ENCODE measurements at places on chromosomes 2 and 18.
A peak's percentile ranks its signal among the peaks of the same experiment; 100 is the strongest.

DNA sequence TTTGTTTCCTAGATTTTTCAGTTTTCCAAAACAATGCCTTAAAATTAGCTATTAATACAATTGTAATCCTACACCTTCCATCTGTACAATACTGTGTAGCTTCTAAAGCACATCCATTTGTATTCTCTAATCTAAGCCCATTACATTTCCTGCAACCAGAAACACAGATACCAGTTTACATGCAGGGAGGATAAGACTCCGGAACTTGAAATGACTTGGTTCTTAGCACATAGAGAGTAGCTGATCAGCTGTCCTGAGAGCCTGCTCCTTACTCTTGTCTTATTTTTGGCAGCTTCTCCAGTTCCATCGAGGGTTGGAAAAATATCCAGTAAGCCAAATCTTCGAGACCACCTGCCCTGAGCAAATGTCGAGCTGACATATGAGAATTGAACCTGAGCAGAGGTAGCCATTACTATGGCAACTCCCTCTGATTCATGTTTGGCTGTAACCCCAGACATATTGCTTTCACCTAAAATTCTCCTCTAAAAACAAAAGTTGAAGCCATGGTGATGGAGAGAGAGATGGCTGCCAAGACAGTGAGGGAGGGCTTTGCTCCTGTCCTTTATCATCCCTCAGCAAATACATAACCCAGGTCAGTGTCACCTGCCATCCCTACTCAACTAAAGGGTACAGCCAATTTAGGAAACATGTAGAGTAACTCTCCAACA, 542.8 kb downstream of the IRS1 start:
- H3K27me3 ChIP-seq: no peaks in the 10 kb centered on the region
- DNase-seq: no peak
- H3K27ac ChIP-seq: no peak overlapping the region
- no peak overlapping the region for H3K4me3 ChIP-seq

- no peak for DNase-seq
- H3K36me3 ChIP-seq: peaks cover 13% of the 10 kb centered on the region
- H3K27me3 ChIP-seq: peaks cover 8% of the 10 kb centered on the region
- H3K27ac ChIP-seq: no peak overlapping the region
Measured at GRCh38 chr18:58464104-58464625, 164.7 kb downstream of the ALPK2 start.

- no peak overlapping the region for H3K4me3 ChIP-seq
- H3K36me3 ChIP-seq: no peaks in the 10 kb centered on the region
- DNase-seq: no peak
- H3K27ac ChIP-seq: no peak overlapping the region
- no peaks in the 10 kb centered on the region for H3K27me3 ChIP-seq
Measured at GRCh38 chr2:132540166-132540565, 123.6 kb downstream of the GPR39 start.

- no peaks in the 10 kb centered on the region for H3K27me3 ChIP-seq
- H3K4me1 ChIP-seq: peaks cover 46% of the 10 kb centered on the region
- DNase-seq: no peak
- peak overlapping the region; percentile 88 for H3K4me3 ChIP-seq
- no peak overlapping the region for H3K27ac ChIP-seq
Measured at GRCh38 chr2:240558236-240558761, 511 bp upstream of the ANKMY1 start.

DNA sequence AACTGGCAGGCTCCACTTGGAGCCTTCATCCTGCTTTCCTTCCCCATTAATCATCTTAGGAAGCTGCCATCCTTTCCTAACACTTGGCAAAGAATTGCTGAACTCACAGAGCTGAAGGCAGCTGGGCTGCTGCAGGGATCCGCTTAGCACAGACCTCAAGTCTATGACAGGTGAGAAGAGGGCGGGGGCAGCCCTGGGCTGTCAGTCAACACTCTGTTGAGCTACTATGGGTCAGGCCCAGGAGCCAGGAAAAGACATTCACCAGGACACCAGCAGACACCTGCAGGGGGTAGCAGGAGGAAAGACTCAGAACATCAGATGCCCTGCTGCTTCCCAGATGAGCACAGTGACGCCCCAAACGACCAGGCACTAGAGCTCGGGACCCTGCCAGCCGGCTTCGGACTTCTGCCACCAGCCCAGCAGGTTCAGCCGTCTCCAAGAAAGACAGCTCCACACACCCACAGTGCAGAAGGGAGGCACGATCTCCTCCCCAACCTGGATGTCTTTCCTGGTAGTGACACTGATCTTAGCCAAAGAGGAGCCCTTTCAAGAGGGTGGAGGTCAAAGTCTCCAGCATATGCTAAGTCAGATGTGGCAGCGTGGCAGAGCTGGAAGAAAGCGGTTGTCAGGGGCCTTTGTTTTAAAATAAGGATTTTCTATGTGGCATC, 55.2 kb downstream of the SNORC start:
- H3K36me3 ChIP-seq: no peaks in the 10 kb centered on the region
- peak overlapping the region; percentile 35 for H3K4me3 ChIP-seq
- no peak for DNase-seq
- H3K4me1 ChIP-seq: peaks cover 8% of the 10 kb centered on the region
- peaks cover 50% of the 10 kb centered on the region for H3K27me3 ChIP-seq

DNA sequence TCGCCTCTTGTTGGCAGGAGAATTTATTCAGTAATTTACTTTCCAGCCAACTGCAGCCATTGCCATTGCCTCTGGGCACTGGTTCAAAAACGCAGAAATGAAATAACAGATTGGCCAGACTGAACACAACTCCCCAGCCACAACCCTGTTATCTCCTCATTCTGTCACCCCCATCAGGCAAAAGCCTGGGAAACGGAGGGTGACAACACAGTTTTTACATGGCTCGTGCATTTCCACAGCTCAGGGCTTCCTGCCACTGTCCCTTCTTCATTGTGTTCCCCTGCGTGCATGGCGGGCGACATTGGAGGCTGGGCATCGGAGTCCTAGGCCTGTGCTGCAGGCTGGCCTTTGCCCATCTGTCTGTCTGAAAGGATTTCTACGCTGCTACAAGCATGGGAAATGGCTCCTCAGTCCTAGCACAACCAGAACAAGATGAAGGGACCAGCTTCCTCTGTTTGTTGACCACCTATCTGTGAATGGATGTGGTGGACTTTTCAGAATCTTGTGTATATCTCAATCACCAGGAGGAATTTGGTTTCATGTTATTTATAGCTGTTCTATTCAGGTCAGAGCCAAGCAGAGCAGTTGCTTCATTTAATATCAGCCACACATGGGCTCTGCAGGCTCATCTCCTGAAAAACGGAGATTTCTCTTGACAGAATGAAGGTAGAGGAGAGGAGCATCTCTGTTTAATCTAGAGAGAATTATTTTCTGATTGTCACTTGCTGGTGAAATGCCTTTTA, 107.0 kb downstream of the MGAT5 start:
- no peak overlapping the region for H3K4me3 ChIP-seq
- peak overlapping the region; percentile 69 for H3K27ac ChIP-seq
- no peaks in the 10 kb centered on the region for H3K27me3 ChIP-seq

GRCh38 chr18:75314117-75314516, 103.5 kb downstream of the TSHZ1 start:
- H3K4me1 ChIP-seq: no peaks in the 10 kb centered on the region
- H3K4me3 ChIP-seq: no peak overlapping the region
- peaks cover 31% of the 10 kb centered on the region for H3K27me3 ChIP-seq
- peaks cover 18% of the 10 kb centered on the region for H3K36me3 ChIP-seq
- H3K27ac ChIP-seq: no peak overlapping the region

- no peaks in the 10 kb centered on the region for H3K4me1 ChIP-seq
- H3K36me3 ChIP-seq: no peaks in the 10 kb centered on the region
- no peak for DNase-seq
- peaks cover 38% of the 10 kb centered on the region for H3K27me3 ChIP-seq
- no peak overlapping the region for H3K4me3 ChIP-seq
- no peak overlapping the region for H3K27ac ChIP-seq
Measured at GRCh38 chr2:130245976-130246375, 47.7 kb upstream of the TUBA3E start.
